ENCODE measurements at places on chromosomes 12 and 14.

DNA sequence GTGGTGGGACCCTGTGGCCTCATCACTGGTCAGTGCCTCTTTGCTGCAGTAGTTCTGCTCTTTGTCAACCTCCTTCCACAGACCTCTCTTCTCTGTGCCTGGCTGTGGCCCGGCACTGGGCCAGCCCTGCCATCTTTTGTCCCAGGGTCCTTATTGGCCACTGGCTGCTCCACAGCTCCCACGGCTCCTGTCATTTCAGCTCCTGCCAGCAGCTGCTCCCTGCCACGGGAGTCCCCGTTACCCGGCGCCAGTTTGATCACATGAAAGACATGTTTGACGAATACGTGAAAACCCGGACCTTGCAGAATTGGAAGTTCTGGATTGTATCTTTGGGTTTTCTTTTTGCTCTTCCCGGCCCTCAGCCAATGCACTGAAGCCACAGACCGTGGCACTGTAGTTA is 35.4 kb downstream of the IL31 start:
- no peak for DNase-seq

GRCh38 chr12:111409403-111409779 is 3.7 kb downstream of the SH2B3 start:
- no peak for DNase-seq

GRCh38 chr12:121096199-121096798 is 36.4 kb upstream of the P2RX7 start:
- no peak for DNase-seq

DNA sequence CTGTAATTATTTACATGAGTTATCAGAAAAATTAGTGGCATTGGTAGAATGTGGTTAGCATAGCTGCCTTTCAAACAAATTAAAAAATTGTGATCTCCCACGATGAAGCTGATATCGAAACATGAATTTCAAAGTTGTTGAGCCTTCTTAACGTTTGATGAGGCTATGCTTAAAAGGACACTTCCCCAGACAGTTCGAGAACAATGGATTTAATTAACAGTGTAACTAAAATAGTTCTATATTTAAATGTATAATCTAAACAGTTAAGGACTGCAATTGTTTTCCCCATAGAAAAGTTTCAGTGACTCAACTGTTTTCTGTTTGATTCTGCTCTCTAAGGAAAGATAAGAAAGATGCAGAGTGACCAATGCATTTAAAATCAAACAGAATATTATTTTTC is 1.6 kb downstream of the CLEC2B start:
- no peak for DNase-seq

GRCh38 chr12:5985471-5985870 is 40.4 kb upstream of the ANO2 start:
- no peak for DNase-seq

DNA sequence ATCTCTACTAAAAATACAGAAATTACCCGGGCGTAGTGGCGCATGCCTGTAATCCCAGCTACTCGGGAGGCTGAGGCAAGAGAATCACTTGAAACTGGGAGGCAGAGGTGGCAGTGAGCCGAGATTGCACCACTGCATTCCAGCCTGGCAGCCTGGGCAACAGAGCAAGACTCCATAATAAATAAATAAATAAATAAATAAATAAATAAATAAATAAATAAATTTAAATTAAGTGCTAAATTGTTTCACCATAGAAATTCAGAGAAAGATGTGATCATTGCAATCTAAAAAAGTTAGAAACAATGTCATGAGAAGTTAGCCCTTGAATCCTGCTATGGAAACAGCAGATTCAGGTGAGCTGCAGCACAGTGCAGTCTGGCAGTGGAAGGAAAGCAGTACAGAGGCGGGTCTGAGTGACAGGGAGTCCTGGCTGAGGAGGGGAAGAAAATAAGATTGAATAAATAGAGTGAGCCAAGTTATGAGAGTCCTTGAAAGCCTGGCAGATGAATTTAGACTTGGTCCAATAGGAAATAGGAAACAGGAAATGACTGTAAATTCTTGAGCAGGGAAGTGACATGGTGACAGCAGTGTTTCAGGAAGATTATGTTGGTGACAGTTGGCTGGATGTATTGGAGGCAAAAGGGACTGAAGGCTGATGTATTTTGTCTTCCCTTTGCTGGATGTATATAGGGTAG is 241.5 kb downstream of the GXYLT1 start:
- DNase-seq, result no peak

DNA sequence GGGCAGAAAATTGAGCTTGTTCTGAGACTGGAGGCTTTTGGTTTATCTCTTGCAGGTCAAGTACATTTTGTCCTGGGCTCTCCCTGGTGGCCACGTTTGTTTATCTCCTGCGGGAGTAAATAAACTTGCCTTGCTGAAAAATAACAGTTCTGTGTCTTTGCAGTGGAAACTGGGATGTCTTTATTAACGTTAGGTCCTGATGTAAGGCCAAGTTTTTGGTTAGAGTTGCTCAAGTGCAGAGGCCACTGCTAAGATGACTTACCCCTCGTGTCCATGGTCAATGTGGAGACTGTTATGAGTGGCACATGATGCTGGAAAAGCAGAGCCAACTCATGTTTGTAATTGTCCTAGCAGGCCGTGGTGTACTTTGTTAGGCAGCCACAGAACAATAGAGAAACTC is 3.8 kb downstream of the PTPN11 start:
- no peak for DNase-seq

DNA sequence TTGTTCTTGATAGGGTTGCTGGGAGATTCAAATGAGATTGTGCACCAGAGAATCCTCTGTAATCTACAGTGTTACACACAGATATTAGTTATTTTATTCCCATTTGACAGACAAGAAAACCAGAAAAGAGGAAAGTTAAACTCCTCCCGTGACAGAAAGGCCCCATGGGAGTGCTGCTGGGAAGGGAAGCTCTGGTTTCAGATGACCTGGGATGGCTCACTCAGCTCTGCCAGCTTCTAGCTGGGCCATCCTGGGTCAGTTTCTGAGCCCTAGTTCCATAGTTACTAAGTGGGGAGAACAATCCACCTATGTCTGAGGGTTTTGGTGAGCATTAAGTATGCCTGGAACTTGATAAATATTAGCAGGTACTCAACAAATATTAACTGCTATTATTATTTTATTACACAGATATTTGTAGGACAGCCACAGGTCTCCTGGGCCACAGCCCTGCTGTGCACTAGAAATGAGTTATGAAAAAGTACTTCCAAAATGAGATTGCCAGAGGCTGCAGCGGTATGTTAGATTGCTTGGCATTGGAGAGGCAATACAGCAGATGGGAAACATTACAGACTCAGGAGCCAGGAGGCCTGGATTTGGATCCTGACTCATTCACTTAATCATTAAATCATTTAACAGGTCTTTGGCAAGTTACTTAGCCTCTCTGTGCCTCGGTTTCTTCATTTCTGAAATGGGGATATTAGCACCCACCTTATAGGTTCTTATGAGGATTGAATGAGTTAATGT is 47.1 kb upstream of the STON2 start:
- DNase-seq, result no peak

- no peak for DNase-seq
These were observed 27.0 kb upstream of the EEA1 start for GRCh38 chr12:92955997-92956663.

DNA sequence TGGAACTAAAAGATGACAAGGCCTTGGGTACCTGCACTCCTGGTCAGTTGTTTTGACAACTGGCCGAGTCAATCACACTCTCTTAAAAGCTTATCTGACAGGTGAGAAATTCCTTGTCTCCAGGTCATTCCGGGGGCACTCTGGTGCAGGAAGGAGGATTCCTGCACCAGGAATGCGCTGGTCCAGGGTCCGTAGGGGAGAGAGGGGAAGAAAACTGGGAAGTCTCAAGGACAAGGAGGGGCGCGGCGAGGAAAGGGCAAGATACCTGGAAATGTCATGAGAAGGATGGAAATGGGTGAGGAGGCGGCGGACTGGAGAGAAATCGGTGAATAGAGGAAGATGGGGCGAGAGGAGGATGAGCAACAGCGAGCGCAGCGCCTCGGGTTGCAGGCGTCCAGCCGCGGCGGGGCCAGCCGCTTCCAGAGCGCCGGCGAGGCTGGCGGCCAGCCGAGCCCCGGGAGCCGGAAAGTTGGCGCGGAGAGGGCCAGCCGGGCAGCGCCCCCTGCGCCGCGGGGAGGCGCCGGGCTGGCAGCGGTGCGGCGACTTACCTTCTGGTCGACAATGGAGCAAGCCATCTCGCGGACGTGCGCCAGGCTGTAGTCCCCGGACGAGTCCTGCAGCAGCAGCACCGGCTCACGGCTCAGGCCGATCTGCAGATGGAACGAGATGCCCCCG is 809 bp downstream of the PRKD1 start:
- DNase-seq, result no peak
